ENCODE measurements at places on chromosomes 13 and 19. TPM values are rescaled to one million over a fixed set of nuclear protein-coding genes. Genes with fewer than 3 reads are reported as not detected.

DNA sequence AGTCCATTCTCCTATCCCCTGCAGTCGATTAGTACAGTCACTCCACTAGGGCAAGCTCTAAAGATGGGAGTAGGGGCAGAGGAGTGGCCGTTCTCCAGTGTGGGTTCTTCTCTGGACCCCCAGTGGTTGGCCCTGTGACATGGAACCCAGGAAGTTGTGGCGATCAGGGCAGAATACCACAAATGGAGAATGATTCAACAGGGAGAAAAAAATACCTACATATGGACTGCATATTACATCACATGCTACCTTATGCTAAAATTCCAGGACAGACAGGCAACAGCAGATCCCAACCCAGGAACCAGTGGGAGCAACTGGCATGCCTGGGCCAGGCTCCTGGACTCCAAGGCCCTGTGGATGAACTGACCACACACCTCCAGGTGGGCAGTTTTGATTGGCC is 20.4 kb downstream of the POU2F2 start:
- DNase-seq: no peak

DNA sequence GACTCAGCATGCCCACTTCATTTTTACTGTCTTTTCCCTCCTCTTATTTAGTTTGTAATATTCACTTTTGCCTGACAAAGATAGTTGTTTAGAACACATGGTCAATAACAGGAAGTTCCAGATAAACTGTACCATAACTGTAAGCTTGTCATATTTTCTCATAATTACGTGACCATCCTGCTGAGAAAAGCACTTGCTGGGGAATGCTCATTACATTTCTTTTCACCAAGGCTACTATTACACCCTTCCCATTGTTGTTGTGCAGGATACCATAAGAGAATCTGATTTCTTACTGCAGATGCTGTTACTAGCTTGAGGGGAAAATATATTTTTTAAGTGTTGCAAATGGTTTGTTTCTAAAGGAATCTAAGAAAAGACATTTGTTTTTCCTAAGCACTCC is 111.7 kb upstream of the SLITRK6 start:
- DNase-seq: no peak

GATAD2A gene
- 143 TPM for total RNA-seq

TEX29 gene
- total RNA-seq: not detected

- DNase-seq: no peak
Observed at GRCh38 chr13:39956036-39956435, 300.6 kb downstream of the COG6 start.

DNA sequence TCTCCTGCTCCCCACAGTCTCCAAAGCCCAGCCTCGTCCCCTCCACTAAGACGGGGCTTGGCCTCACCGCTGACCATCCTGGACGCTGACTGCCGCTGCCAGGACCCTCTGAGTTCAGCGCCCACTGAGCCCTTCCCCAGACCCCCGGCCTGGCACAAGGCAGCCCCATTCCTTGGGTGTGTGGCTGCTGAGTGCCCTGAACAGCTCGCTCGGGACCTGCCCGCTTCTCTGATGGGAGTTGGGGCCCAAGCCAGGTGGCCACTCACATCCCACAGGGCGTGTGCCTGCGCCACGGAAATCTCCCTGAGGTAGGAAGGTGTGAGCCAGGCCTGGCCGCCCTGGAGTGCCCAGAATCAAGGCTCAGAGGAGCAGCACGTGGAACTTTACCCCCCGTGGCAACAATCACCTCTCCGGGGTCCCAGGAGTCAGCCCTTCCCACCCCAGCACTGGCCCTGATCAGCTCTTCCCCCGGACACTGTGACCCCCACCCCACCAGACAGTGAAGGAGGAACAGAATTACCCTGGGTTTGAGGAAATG is 20.8 kb downstream of the C13orf46 start:
- DNase-seq: no peak

- DNase-seq: no peak
Observed at GRCh38 chr19:38135150-38135998, 88.6 kb downstream of the DPF1 start.

DNA sequence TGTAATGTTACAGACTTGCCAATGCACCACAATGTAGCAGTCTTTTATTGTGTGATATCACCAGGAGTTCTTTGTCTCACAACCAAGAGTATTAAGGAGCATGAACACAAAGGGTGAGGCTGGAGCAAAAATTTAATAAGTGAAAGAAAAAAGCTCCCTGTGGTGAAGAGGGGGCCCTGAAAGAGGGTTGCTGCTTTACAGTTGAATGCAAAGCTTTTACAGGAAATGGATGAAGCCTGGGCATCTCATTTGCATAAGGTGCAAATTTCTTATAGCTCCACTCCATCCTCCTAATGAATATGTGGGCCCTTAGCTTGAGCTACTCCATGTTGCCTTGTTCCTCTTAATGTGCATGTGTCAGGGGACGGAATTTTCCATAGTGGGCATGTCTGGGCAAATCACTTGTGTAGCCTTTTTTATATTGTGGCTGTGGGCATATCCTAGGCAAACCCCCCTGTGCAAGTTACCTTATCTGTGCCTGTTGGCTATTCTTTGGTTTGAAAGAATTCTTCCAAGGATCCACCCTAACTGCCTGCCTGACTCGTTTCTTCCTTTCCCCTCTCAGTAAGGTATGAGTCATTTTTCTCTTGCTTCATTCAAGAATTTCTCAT is 45.3 kb upstream of the TRPC4 start:
- no peak for DNase-seq

- no peak for DNase-seq
Observed at GRCh38 chr13:26919311-26919710, 158.7 kb upstream of the GPR12 start.

PHF11 gene
- 7.1 TPM for total RNA-seq

DNA sequence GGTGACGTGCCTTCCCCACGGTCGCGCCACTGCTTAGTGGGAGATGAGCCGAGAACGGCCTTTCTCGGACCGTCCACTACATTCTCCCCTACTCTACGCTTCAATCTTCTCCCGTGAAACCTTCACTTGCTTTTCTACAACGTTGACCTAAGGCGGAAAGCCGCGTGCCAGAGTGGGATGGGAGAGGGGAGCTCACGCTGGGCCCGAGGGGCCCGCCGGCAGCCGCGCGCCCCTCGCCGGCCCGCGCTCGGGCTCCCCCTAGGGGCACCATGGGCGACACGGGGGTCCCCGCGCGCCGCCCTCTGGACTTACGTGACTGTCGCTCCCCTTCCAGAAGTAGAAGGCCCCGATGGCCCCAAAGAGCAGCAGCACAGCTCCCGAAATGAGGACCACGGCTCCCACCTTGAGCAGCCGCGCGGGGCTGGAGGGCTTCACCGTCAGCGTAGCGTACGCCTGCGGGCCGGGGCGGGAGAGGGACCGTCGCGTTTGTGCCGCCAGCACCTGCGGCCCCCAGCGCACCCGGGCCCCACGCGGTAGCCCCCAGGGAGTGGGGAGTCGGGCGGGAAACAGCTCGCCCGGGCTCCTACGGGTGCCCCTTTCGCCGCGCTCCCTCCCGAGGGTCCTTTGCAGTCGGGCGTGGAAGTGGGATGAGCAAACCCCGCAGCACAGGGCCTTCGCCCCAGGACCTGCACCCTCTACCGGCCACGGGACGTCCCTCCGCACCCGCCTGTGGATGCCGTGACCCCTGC is 727 bp downstream of the CNMD start:
- DNase-seq: no peak

DNA sequence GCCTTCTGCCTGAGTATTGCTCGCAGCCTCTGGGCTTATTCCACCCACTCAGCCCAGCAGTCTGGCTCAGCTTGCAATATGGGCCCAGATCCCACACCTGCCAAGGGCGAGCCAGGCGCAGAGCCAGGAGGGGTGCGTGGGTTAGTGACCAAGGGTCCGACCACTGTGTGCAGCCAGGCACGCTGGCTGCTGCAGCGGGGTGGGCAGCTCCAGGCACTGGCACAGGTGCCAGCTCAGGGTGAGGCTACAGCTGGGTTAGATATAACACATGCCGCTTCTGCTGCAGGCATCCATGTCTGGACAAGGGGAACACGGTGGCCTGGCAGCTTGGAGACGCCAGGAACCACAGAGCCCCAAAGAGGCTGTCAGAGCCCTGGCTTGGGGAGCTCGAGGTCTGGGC is 12.6 kb upstream of the URAD start:
- no peak for DNase-seq

DNA sequence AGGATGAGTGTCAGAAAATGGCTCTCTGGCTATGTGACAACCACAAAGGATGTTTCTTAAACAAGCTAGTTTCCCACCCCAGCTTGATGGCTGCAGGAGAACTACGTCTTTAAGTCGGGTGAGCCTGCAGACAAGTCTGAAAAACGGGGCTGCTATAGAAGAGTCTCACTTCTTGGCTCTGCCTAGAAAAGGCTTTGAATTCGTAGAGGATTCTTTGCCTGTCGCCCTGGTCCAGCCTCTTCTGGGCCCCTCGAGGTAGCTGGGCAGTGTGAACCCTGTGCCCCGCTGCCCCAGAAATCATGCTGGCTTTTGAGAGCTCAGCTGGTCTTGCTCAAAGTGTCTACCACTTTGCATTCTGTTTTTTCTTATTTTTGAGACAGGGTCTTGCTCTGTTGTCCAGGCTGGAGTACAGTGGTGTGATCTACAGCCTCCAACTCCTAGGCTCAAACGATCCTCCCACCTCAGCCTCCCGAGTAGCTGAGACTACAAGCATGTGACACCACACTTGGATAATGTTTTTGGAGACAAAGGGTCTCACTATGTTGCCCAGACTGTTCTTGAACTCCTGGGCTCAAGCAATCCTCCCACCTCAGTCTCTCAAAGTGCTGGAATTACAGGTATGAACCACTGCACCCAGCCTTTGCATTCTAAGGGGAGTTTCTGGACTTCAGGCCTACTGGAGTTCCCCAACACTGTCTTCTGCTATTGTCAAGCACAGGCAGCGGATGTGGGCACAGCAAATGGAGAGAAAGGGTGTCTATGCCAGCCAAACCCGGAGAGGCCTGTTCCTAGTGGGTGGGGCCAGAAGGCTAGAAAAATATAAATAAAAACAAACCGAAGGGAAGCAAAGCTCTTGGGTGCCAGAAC is 6.5 kb downstream of the CEBPA start:
- DNase-seq: no peak

PINLYP gene
- total RNA-seq: not detected

DNA sequence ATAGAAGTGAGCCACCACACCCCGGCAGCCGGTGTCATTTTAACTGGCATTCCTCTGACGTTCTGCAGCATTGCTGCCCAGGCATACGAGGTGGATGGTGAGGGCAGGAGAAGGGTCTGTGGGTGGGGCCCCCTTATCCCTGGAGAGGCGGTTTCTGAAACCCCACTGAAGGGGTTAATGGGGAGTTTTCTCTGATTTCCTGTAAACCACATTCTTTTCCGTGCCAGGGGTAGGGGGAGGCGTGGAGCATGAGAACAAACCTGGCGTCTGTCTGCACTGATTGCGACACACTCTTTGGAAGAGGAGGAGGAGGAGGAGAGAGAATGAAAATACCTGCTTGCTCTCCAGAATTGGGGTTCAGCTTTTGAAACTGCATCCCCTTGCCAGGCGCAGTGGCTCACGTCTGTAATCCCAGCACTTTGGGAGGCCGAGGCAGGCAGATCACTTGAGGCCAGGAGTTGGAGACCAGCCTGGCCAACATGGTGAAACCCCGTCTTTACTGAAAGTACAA is 2.7 kb upstream of the C3 start:
- DNase-seq: peak; percentile 50

- peak; percentile 29 for DNase-seq
Observed at GRCh38 chr13:65965501-65965900, 1264.6 kb downstream of the PCDH9 start.

FFAR3 gene
- not detected for total RNA-seq

GRCh38 chr19:32349724-32350470 is 4.5 kb downstream of the ZNF507 start:
- peak; percentile 45 for DNase-seq

GRCh38 chr19:38142176-38143035 is 81.6 kb downstream of the DPF1 start:
- DNase-seq: peak; percentile 31

GRCh38 chr13:74966275-74966674 is 515.7 kb downstream of the TBC1D4 start:
- no peak for DNase-seq

S1PR4 gene
- 1.3 TPM for total RNA-seq

Measured in PC-3 (cell line).